ENCODE measurements at places on chromosomes 4 and X.

DNA sequence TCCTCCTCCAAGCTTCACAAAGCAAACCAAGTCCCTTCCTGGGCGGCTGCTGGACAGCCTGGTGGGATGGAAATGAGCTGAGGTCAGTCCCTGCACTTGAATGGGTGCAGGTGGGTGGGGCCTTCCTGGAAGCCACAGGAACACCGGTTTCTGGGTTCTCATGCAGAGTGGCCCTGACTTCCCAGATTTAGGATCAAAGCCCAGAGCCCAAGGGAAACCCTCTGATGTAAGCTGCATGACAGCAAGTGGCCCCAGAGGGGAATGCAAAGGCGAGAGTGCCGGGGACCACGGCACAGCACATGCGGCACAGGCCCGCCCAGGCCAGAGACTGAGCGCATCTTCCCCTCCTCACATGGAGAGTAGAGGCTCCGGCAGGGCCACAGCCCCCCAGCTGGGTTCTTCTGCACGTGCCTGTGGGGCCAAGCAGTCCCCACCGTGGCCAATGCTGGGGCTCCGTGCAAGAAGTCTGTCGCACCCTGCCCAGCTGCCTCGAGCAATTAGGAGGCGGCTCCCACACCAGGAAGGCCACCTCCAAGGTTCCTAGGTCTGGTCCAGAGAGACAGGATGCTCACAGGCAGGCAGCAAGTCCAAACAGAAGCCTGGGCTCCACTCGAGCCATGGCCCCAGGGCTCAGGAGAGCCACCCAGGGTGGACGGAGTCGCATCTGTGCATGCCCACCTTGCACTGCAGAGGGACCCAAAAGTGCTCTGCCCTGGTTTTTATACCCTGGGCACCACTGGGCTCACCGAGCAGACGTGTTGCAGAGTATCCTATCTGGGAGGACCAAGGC, 83.0 kb downstream of the HTRA3 start:
- no peak for DNase-seq

DNA sequence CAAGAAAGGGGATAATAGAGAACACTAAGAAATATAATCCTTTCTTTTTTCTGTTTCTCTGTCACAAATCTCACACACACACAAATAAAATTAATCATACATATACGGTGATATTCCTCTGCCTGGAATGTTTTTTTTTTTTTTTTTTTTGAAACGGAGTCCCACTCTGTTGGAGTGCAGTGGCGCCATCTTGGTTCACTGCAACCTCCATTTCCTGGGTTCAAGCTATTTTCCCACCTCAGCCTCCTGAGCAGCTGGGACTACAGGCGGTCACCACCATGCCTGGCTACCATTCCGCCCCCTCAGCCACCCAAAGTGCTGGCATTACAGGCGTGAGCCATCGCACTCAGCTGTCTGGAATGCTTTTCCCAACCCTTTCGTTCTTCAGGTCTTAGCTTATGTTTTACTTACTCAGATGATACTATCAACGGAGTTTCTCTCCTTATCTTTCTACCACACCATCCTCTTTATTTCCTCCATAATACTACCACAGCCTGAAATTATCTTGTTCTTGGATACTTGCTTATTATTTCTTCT, 69.3 kb downstream of the ANKRD17 start:
- DNase-seq: no peak

- DNase-seq: no peak
Observed at GRCh38 chr4:93828332-93828994, at the start of gene ATOH1. Gene ATOH1, plus strand, starts transcription at chr4:93828753. Its CDS starts 174 bp downstream, at chr4:93828927.

- no peak for DNase-seq
Observed at GRCh38 chrX:110794601-110795000, 1.0 kb downstream of the CHRDL1 start.

GRCh38 chrX:4043951-4044350, 330.5 kb upstream of the PRKX start:
- no peak for DNase-seq

- DNase-seq: no peak
Observed at GRCh38 chrX:148070504-148070877, 89.4 kb downstream of the FMR1NB start.

- no peak for DNase-seq
Observed at GRCh38 chrX:82320569-82320968, 1118.7 kb downstream of the SH3BGRL start.

- no peak for DNase-seq
Observed at GRCh38 chr4:103721251-103721650, 1.5 kb upstream of the TACR3 start.

- DNase-seq: no peak
Observed at GRCh38 chr4:3744901-3745300, 21.3 kb upstream of the ADRA2C start.

GRCh38 chr4:57668621-57669020, 558.4 kb upstream of the IGFBP7 start:
- DNase-seq: no peak

GRCh38 chr4:123265443-123265842, 131.2 kb upstream of the SPRY1 start:
- no peak for DNase-seq

DNA sequence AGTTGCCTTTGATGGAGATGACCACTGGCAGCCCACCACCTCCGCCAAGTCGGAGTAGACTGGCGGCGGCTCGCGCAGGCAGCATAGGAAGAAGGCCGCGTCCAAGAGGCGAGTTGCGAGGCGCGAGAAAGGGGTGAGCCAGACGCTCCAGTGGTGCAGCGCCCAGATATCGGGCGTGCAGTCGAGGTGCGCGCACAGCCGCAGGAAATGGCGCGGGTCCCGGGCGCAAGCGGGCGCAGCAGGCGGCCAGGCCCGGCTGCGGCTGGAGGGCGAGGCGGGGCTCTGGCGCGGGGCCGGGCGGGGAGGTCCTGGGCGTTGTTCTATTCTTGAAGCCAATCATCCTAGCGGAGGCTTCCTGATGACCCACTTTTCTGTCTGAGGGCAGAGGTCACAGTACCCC, 13.2 kb upstream of the PGRMC1 start:
- no peak for DNase-seq

DNA sequence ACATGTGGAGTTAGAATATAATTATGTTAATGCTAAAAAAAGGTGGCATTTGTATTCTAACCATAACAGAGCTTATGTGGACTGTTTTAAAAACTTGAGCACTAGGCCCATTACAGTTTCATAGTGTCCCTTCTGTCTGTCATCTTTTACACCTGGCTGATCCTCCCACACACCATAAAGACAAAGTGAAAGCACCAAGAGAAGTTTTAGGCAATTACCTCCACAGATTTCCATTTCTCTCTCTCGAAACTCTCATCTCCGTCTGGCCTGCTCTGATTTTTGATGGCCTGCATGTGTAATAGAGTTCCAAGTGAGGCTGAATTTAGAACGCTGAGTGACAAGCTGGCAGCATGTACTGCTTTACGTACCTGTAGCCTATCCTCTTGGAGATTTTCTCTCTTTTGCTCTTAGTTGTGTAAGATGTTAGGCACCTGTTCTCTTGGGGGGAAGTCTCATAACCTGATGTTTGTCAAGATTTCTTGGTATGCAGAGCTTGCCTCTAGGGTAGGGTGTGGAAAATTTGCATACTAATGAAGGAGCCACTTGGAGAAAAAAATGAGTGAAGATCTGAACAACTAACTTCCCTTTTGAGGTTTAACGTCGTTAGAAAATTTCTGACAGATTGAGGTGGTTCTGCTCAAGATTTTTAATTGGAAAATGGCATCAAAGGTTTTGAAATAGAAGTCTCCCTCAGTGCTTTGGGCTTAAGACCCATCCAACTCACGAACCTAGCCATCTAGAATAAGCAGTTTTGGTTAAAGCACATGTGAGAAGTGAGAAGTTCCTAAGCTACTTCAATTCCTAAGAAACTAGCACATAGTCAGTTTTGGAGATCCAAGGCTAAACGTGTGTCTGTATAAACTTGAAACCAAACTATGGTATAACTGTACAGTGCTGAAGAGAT, 57.6 kb upstream of the RAP1GDS1 start:
- no peak for DNase-seq

DNA sequence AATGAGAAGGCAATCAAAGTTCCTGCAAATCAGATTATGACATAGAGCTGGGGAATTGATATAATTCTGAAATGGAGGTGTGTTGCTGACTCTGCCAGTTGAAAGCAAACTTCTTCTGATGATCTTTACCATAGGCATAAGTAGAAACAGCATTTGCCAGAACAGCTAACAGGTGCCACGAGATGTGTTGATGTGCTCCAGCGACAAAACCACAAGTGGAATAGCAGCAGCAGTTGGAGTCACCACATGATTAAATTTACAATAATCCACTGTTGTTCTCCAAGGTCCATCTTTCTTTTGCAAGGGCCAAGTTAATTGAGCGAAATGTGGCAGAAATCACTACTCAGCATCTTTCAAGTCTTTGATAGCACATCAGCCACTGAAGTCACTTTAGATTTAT, 3.7 kb upstream of the OSTC start:
- DNase-seq: no peak

DNA sequence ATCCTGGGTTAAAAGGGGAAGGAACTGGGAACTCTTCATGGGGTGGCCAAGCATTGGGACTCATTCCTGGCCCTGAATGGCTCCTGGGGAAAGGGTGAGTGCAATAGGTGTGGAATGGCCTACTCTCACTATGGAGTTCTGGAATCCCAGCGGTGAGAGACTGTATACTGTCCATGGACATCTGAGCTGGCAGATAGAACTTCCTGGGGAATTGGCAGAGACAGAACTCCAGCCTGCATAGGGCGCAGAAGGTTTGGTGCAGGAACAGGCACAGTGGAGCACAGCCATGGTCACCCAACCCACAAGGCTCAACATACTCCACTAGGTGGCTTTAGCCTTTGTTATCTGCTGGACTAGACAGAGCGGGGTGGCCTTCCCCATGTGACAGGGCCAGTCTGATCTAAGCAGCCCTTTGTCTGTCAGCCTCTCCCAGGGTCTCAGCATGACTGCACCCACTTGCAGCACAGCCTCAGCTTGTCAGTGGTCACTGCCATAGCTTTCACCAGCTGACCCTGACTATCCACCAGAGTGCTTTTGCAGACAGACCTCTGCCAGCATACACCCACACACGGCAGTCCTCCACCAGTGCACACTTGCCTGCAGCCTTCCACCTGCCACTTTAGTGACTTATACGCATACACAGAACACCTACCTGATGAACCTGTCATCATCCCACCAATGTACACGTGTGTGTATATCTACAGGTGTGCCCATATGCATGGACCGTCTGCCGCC, 48.4 kb downstream of the TECRL start:
- no peak for DNase-seq

DNA sequence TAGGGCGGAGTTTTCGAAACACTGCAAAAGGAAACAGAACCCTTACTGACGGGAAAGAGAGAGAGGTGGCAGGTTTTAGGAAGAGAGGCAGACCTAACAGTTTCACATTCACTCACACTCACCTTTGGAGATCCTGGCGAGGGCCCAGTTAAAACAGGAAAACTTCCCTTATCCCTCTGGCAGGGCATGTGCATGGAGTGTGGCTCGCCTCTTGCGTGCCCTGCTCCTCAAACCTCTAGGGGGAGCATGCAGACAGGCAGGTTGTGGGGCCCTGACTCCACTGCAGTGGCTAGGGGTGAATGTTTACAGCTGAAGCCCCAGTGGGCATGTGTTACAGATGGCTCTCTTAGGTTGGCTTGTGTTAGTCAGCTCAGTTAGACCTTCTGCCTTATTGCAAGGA, 451.5 kb downstream of the UBE2NL start:
- no peak for DNase-seq

DNA sequence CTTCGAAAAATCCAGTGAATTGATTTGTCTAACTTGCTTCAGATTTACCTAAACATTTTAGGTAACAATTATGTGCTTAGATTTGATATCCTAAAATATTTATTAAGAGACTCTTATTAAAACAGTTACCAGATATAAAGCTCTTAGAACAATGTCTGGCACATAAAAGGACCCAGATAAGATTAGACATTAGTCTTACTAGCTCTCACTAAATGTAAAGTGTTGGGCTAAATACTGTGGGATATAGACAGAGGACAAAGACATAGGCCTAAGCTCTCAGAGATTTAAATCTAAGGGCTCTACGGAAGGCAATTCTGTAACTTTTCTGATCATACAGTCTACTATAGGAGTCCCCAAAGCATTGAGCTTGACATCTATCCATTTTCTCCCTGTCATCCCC, 94.4 kb upstream of the TRPC3 start:
- DNase-seq: no peak

DNA sequence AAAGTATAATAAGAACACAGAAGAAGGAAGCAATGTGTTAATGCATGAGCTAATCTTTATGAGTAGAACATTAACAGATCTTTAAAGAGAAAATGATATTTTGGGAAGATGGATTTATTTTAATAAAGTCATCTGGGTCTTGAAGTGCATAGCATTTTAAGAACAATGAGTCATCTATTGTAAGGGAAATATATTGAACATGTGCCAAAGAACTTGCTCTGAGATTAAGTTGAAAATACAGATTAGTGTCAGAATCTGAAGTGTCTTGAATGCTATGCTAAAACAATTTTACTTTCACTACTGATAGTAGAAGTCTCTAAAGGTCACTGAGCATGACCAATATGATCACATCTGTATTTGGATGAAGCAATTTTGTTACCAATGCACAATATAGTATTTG, 776.7 kb upstream of the GRID2 start:
- no peak for DNase-seq

DNA sequence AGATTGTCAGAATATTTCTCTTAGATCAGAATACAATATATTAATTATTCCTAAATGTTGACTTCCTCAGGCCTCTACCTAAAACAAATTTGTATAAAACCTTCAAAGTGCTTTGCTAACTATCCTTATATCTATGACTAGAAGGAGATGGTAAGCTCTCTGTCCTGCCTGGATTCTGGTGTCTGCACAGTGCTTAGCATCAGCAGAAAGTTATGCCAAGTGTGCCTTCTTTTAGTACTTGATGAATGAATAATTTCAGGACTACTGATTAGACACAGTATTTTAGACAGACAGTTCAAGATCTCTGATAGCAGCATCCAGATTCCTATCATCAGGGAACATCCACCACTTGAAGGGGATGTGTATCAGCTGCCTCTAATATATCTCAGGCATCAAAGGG, 242.4 kb upstream of the TLL1 start:
- DNase-seq: no peak

Data from stimulated activated CD8-positive, alpha-beta memory T cell treated with anti-CD3 and anti-CD28 coated beads, Interleukin-7, amount 100 ng/mL, for 24 hours (primary cell).